ENCODE measurements at places on chromosomes 2 and 18.

DNA sequence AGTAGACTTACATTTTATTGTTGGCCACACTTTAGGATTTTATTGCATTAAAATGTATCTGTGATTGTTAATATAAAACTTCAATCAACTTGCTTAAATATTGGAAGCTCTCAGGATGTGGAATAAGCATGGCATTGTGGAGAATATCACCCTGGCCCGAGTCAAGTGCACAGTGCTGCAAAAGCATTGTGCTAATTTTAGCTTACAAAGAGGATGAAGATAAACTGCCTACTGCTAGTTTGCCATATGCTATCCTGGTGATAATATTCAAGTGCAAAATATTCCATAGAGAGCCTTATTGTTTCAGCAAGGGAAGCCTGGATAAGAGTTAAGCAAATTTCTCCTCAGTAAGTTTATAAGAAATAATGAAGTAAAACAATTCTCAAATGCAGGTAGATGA lies 54.5 kb downstream of the MEIS1 start:
- DNase-seq = no peak

DNA sequence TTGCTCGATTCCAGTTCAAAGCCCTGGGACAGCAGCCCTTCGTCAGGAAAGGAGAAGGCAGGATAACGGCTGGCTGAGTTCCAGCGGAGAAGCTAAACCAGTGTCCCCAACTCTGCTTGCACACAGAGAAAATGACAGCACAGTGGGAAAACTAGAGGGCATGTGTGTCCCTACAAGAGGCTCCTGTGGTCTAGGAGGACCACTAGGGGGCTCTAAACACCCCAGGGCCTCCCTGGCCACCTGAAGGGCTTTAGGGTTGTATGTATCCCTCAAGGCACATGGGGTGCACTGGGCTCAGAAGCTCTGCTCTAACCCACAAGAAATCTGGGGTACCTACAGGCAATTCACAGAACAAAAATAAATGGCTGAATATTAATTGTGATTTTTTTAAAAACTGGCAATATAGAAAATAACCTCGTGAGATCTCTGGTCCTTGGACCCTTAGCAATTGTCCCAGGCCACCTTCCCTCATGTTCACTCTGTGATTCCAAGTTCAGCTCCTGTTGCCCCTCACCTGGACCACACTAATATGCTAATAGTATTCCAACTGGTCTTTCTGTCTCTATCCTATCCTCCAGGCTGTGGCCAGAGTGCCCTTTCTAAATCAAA lies 17.5 kb downstream of the STAT1 start:
- no peak for DNase-seq

GRCh38 chr2:241110607-241111439 lies 8.7 kb upstream of the MTERF4 start:
- no peak for DNase-seq

GRCh38 chr2:96868555-96869280 lies 1.2 kb downstream of the SEMA4C start:
- DNase-seq = peak; percentile 93

DNA sequence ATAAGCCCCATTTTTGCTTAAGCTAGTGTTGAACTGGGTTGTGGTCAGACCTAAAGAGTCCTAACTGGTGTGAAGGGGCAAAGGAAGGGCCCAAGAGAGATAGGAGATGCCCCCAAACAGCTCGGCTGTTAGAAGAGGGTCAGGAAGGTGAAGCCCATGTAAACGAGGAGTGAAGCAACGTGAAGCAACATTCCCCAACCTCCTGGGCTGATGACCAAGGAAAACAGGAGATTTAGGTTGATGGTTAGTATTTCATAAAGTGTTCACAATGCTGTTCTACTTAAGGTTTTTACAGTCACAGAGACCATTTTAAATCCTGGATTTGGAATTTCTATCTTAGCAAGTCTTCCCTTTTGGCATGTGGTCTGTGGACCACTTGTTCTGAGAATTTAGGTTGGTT lies 144.0 kb upstream of the SERPINE2 start:
- no peak for DNase-seq

GRCh38 chr2:25598332-25598731 lies 75.0 kb downstream of the DTNB start:
- DNase-seq = no peak

GRCh38 chr2:61575447-61575859 lies 37.3 kb upstream of the XPO1 start:
- no peak for DNase-seq
